ENCODE measurements at places on chromosomes 2 and 18.

- DNase-seq: no peak
These were observed 333.0 kb downstream of the TNS1 start for GRCh38 chr2:217669831-217670230.

DNA sequence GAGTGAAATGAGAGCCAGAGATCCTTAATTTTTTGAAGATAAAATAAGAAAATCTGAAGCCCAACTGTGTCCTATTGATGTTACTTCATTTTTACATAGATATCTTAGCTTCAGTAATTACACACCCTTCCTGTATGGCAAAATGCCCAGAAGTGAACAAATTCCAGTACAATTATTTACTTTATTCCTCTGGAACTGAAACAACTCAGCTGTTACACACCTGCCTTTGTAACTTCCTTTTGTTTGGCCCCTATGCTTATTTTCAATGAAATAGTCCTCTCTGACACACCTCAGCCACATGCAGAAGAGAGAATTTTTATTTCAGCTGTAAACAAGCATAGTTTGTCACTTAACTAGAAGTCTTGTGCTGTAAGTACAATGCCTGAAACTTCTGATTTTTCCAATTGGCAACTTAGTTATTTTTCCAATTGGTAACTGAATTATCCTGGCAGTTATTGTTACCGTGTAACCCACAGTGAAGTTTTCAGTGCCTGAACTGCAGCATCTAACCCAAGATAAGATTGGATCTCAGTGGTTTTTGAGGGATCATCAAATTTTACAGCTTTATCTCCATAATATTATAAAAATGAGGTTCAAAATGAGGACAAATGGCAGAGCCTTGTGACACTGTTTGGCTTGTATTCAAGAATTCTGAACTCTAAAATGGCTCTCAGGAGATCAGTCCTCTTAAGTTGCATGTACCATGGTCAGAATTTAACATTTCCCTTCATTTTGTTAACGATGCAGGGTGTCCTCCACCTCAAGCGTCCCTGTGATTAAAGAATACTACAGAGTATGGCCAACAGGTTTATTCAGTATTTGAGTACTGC, 82.6 kb downstream of the PKP4 start:
- DNase-seq: no peak

DNA sequence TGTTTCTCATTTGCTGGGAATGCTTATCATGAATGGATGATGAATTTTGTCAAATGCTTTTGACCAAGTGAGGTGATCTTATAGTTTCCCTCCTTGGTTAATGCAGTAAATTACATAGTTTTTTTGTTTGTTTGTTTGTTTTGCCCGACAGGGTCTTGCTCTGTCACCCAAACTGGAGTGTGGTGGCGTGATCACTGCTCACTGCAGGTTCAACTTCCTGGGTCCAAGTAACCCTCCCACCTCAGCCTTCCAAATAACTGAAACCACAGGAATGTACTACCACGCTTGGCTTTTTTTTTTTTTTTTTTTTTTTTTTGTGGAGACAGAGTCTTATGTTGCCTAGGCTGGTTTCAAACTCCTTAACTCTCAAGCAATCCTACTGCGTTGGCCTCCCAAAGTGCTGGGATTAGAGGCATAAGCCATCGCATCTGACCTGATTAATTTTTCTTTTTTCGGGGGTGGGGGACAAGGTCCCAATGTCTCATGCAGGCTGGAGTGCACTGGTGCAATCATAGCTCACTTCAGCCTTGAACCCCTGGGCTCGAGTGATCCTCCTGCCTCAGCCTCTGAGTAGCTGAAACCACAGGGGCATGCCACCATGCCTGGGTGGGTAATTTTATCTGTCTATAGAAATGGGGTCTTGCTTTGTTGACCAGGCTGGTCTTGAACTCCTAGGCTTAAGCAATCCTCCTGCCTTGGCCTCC, 48.6 kb downstream of the SMAD2 start:
- no peak for DNase-seq

DNA sequence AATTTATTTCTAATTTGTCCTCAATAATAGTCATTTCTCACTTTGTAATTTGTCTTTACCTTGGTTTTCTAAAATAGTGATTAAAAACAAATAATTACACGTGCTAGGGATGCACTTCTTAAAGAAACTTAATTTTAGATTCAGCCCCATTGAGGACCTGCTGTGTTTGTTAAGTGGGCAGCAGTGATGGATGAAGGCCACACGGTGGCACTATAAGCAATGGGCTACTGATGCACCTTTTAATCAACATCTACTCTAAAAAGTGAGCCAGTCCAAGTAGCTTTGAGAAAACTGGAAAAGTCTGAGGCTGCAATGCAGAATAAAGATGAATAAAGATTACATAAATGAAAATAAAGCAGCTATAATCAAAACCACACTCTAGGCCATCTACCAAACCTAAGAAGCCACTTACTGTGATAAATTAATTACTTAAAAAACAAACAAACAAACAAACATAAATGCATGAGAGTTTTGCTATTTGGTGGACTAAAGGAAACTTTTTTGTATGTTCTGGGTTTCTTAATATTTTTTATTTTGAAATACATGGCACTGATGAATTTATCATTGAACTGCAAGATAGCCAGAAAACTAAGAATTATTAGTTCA, 89.3 kb downstream of the PDE11A start:
- peak; percentile 28 for DNase-seq

DNA sequence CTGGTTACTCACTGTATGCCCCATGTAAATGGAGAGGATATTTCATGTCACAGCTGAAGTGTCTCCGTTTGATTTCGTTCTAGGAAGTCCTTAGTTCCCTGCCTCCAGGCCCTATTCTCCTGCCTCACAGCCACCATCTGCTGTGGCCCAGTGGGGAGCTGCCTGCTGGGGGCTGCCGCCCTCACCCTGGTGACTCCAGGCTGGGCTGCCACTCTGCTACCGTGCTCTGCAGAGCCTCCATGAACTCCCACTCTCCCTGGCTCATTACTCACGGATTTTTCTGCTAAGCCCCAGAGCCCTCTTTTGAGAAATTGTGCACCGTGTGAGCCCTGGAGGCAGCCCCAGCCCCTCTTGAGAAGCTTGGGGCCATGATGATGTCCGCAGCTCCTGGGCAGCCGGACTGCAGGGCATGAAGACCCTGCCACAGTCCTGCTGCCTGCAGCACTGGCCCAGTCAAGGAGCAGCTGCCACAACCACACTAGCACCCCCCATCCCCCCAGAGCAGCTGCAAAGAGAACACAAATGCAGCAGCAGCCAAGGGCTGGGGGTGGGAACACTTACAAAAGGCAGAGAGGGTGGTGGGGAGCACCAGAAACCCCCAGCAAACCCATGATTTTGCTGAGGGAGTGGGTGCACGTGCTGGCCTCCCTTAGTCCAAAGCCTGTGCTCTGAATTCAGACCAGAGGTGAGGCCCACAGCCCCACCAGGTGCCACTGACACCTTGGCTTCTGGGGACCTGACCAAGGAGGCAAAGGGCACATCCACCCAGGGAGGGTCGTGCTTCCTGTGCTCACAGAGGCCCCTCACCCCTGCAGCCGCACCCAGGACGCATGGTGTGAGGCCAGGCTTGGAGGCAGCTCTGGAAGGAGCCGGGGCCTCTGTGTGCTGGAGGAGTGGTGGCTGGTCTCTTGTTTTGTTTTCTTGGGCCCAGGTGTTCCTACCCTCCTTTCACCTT, 270.2 kb upstream of the RAB6C start:
- DNase-seq: no peak

- no peak for DNase-seq
These were observed 14.1 kb downstream of the SLC4A3 start for GRCh38 chr2:219641390-219642068.

- DNase-seq: peak; percentile 8
These were observed 207.2 kb downstream of the SLC8A1 start for GRCh38 chr2:40244675-40245074.

- peak; percentile 6 for DNase-seq
These were observed 262.1 kb downstream of the LPIN1 start for GRCh38 chr2:12008425-12009061.

- DNase-seq: no peak
These were observed 713.6 kb upstream of the POU3F3 start for GRCh38 chr2:104140361-104140760.

DNA sequence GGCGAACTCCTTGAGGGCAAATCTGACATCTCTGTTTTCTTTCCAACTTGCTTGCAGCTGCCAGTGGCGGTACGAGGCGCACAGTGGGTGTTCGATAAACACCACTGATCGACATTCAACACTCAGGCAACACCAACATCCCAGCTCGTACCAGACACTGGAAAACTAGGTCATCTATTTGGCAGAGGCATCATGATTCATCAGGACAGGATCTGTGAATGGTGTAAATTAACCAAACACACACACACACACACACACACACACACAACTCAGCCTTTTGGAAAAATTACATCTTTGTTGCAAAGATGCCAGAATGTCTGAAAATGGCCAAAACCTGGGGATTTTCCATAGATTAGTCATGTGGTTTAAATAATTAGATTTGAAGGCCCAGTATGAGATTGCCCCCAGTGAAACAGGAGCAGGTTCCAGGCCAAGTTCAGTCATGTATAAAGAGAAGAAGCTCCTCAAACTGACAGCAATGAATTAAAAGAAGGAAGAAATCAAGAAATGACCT, 150.5 kb upstream of the NCKAP5 start:
- DNase-seq: no peak

DNA sequence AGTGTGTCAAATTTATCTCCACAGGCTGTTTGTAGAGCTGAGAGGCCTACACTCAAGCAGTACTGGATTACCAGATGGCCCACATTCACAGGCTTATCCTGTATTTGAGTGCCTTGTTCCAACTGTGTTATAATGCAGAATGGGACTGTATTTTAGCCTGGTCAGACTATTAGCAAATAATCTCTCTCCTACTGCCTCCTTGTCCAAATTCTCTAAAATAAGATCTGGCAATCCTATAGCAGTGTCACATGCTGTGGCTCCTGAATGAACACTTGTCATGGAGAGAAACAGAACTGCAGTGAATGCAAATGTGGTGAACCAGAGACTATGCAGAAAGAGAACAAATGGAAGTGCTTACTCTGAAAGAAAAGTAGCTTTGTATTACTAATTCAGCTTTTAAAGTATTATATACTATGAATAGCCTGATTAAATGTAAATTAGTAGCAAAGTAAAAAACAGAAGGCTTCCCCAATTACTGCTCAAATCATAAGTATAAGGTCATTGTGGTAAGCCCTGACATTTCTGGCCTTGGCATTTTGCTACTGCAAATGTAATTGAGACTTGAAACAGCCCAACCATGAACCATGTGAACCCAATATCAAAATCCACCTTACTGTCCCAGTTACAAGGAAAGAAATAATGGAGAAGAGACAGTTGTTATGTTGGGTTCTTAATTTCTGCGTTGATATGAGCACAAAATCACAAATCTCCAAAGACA, 80.0 kb downstream of the MAP4K3 start:
- no peak for DNase-seq

DNA sequence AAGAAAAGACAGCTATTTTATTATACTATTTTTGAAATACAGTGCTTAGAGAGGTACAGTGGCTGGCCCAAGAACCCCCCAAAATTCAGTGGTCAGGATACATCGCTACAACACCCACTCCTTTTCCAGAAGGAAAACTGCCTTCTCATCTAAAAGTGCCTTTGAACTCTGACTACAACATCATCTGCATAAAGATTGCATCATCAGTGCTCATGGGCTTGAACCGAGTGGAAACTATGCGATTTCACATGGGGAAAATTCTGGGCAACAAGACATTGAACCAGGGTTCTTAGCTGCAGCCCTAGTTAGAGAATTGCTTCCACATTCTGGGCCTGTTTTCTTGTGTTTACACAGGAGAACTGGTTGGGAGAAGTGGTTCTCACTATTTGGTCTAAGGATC, 294.6 kb upstream of the SLC14A2 start:
- no peak for DNase-seq

DNA sequence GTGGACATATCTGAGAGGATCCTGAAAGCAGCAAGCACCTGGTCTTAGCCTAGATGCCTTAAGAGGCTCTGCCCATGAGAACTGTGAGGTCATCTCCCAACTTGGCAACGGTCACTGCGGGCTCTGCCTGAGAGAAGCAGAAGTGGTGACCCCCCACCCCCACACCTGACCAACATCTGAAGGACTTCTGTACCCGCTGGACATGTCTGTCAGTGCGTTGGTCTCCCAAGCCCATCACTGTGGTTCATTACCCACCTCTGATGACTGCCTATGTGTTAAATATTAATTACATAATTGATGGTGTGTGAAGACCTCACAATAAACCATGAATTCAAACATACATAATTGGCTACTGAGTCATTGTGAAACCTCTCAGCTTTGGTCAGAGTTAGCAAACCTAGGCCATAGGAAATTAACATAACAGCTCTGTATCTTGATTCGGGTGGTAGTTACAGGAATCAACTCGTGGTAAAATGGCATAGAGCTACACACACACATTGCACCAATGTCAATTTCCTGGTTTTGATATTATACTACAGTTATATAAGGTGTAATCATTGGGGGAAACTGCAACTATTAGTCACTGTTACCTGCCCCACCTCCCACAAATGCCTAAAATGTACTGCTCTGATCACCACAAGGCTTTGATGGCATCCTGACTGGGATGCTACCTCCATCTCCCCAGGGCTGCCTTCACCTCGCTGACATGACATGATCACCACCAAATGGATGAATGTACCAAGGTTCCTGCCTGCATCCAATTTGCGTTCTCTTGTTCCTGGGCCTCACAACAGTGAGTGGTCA, 4.3 kb upstream of the GALNT1 start:
- peak; percentile 61 for DNase-seq

GRCh38 chr18:40453903-40454302, 1501.1 kb upstream of the PIK3C3 start:
- no peak for DNase-seq

DNA sequence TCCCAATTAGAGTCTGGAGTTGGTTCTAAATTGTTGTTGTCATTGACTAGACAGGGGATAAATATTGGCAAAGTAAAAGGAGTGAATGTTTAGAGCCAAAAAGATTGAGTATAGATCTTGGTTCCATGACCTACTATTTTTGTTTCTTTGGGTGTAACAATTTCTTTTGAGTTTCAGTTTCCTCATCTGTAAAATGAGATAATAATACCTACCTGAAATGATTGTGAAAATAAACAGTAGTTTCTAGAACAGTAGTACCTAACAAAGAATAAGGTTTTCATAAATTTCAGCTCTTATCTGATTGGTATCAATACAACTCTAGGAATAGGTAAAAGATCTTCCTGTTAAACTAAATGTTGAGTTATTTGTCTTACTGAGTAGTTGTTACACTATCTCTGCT, 56.8 kb downstream of the PMS1 start:
- no peak for DNase-seq

DNA sequence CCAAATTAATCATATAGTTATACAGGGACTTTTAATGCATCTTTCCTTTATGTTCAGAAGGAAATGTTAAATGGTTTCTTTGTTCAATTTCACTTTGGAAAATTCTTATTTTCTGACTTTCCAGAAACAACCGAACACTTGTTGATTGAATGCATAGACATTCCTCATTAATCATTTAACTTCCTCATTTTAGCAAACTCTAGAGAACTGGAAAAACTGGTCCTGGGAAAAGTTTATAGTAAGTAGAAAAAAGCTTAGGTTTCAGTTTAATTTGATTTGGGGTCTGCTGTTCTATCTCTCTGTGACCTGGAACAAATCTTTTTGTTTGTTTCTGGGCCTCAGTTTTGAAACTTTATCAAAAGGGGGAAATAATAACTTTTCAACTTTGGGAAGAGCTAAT, 320.4 kb downstream of the CMPK2 start:
- DNase-seq: no peak

All from stimulated activated CD4-positive, alpha-beta T cell treated with anti-CD3 and anti-CD28 coated beads, Interleukin-15, amount 100 ng/mL, for 24 hours (primary cell).